Activated CD4-positive, alpha-beta T cell treated with anti-CD3 and anti-CD28 coated beads for 36 hours (primary cell): ENCODE measurements at places on chromosomes 4 and X. TPM values are rescaled to one million over a fixed set of nuclear protein-coding genes. Genes with fewer than 3 reads are reported as not detected.

Gene NUDT11
- 2.4 TPM for total RNA-seq

Gene VSIG1
- total RNA-seq: 2.1 TPM

Gene PDE5A
- 0.47 TPM for total RNA-seq

Gene ERVMER34-1
- 0.14 TPM for total RNA-seq

Gene EDA
- 0.73 TPM for total RNA-seq

Gene SPATA4
- total RNA-seq: not detected

Gene DUSP21
- not detected for total RNA-seq

Gene MED14
- total RNA-seq: 51.0 TPM

Gene YIPF7
- total RNA-seq: not detected

Gene QRFPR
- total RNA-seq: not detected

Gene RHOXF2B
- not detected for total RNA-seq

Gene HMX1
- total RNA-seq: not detected

Gene ENPEP
- total RNA-seq: not detected

Gene USP26
- total RNA-seq: not detected

Gene TCEAL2
- total RNA-seq: not detected

Gene CFAP99
- total RNA-seq: not detected

Gene ZMAT1
- total RNA-seq: 5.4 TPM

Gene MND1
- 34.1 TPM for total RNA-seq

Gene APELA
- total RNA-seq: not detected

Gene PRDM8
- 1.6 TPM for total RNA-seq

Gene CORIN
- total RNA-seq: not detected

Gene PLAC8
- total RNA-seq: 72.3 TPM

Gene GNRHR
- not detected for total RNA-seq

Gene SMIM10
- total RNA-seq: 0.84 TPM

Gene TMEM271
- not detected for total RNA-seq

Gene MAGEA3
- total RNA-seq: not detected

Gene XAGE1B
- not detected for total RNA-seq

Gene DKC1
- 130 TPM for total RNA-seq

Gene NHS
- total RNA-seq: 10.2 TPM

Gene PDZD4
- total RNA-seq: 4.3 TPM

Gene BMP3
- not detected for total RNA-seq

Gene SUPT20HL1
- total RNA-seq: 0.07 TPM

Gene CT45A5
- total RNA-seq: not detected

Gene PIGA
- total RNA-seq: 37.2 TPM

Gene SPANXA2
- total RNA-seq: not detected

Gene XAGE2
- total RNA-seq: not detected

Gene ARMCX5
- total RNA-seq: 12.6 TPM

Gene HSFX2
- not detected for total RNA-seq

Gene DAPP1
- 25.9 TPM for total RNA-seq
